ENCODE measurements at places on chromosomes 5 and 9.

GRCh38 chr5:3377176-3377575 is 218.5 kb upstream of the IRX1 start:
- DNase-seq: no peak

- no peak for DNase-seq
These were observed 26.4 kb upstream of the TYRP1 start for GRCh38 chr9:12666813-12667212.

DNA sequence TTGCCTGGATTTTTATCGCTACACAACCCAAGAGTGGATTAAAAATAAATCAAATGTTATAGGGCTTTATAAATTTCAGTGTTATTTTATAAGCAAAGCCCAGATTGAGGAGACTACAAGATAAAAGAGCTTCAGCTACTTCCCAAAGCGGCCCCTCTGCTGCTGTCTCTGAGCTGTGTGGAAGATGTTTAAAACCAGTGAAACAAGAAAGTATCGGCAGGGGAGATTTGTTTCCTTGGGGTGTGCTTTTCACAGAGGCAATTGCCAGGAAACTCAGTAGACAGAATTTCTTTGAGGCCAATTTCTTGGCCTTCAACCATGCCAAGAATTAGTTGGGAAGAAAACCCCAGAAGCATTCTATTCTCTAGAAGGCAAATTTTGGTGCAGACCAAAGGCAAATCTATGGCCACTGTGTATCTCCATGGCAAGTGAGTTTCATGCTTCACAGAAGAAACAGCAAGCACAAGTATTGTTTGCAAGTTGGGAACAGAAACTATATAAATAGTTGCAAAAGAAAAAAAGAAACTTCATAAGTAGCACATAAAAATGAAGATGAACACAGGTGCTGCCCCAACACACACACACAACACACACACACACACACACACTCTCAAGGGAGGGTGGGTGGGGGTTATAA is 197.2 kb downstream of the PARP8 start:
- no peak for DNase-seq

DNA sequence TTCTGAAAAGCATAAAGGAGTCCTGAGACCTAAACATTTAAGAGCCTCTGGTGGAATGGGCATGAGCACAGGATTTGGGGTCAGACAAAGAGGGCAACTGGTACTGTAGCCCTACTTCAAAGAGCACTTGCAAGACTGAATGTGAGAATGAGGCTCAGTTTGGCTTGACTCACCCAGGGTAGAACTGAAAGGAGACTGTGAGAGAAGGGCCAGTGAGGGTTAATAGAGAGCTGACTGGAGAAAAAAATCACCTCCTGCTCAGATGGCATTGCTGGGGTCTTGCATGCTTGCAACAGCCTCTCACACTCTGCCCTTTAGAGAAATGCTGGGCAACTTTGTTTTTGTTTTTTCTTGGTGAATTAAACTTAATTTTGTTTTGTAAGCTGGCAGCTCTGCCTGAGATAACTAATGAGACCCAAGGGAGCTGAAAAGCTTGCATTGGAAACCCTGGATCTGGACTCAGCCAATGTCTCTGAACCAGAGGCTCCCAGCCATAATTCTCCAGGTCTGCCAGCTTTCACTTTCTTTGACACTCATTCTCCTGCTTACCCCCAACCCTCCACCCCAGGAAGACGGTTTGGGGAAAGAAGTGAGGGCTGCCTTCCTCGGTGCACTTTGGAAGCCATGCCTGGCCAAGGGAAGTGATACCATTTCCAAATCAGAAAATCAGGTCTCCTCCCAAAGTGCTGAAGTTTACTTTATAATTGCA is 161.1 kb upstream of the PANK3 start:
- DNase-seq: no peak

DNA sequence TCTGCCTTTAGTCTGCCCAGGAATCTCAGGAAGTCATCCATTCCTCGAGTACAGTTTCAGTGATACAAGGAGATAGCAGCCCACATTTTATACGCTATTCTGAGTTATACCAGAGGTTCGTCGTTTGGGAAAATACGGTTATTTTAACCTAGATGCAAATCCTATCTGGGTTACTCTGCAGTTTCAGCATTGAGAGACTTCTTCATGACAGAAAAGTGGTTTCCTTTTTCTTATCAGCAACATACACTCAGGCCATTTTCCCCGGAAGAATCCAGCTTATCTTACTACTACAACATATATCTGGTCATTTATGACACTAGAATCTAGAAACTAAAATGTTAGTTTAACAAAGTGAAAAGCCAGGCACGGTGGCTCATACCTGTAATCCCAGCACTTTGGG is 83.4 kb upstream of the IQGAP2 start:
- DNase-seq: no peak

DNA sequence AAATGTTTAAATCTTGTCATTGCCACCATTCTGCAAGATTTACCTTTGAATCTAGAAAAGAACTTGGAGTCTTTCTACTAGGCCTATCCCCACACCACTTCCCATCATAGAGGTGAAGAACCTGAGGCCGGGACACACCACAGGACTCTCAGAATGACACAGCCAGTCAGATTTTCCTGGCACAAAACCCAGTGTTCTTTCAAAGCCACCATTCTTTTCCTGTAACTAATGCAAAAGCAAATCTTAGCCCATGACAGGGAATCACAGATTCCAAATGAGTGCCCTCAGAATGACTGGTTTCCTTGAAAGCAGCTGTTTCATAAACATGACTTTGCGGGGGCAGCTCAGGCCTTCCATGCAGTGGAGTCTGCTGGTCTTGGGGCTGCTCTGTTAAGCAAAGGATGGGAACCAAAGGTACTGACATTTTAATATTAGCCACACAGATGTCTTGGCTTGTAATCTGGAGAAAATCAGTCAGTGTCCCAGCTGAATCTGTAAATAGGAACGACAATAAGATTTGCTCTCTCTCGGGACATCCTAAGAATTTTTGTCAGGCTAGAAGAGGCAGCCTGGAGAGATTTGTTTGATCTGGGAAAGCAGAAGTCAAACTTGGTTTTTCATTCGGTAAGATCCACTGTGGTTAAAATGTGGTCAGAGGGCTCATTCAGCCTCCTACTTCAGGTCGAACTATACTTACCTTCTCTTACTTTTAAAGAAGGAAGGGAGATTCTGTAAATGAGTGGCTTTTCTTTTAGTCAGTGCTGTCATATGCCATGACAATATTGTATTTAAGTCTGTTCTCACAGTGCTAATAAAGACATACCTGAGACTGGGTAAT is 115.1 kb downstream of the PALM2AKAP2 start:
- DNase-seq: no peak

GRCh38 chr9:135037521-135038250 is 49.8 kb upstream of the OLFM1 start:
- no peak for DNase-seq

- DNase-seq: peak; percentile 87
These were observed 1.1 kb upstream of the NR3C1 start for GRCh38 chr5:143404416-143405062.

DNA sequence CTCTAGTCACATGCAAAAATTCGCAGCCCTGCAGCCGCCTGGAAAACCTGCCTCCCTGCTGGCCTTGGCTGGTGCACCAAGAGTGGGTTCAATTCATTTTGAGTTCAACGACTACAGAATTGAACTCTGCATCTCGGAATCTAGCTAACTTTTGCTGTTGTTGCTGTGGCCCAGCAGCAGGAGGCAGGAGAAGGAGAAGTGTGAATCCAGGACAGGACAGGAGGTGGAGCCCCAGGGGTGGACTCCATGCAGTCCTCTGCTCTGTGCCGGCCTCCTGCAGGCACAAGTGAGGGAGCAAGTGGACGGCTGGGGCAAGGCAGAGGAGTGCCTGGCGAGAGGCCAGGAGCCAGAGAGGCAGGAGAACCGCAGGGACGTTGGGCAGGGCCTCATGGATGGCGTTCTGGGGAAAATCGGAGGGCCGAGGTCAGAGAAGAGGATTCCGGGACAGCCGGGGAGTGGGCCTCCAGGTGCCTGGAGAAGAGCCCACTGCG is 214.2 kb downstream of the FANCC start:
- DNase-seq: no peak

DNA sequence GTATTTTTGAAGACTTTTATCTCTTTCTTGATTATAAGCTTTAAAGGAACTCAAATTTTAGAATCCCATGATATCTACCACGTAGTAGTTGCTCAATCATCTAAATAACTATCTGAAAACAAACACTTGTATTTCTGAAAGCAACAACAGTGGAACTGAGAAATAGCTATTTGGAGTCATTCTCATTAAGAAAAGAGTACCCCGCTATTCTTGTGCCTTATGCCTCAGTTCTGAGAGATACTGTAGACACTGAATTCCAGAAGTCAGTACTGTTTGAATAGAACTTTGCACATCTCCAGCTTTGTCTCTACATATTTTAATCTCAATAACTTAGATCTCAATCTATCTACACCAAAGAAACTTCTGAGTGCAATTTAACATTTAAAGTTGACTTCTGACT is 11.4 kb downstream of the CHD1 start:
- DNase-seq: no peak

DNA sequence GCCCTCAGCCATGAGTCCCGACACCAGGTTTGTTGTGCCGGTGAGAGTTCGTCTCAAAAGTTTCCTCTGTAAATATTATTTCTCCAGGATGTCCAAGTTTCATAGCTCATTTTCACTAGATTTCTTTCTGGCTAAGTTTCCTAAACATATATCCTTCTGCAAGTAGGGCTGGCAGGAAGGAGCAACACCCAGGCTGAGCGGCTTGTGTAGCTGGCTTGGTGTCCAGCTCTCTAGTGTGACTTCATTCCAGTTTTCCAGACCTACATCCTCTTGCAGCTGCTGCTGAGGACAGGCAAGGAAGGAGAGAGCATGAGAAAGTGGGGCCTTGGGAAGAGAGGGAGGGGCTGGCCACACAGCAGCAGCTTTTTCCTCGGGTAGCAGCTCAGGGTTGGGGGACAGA is 80.3 kb downstream of the FGF1 start:
- no peak for DNase-seq

DNA sequence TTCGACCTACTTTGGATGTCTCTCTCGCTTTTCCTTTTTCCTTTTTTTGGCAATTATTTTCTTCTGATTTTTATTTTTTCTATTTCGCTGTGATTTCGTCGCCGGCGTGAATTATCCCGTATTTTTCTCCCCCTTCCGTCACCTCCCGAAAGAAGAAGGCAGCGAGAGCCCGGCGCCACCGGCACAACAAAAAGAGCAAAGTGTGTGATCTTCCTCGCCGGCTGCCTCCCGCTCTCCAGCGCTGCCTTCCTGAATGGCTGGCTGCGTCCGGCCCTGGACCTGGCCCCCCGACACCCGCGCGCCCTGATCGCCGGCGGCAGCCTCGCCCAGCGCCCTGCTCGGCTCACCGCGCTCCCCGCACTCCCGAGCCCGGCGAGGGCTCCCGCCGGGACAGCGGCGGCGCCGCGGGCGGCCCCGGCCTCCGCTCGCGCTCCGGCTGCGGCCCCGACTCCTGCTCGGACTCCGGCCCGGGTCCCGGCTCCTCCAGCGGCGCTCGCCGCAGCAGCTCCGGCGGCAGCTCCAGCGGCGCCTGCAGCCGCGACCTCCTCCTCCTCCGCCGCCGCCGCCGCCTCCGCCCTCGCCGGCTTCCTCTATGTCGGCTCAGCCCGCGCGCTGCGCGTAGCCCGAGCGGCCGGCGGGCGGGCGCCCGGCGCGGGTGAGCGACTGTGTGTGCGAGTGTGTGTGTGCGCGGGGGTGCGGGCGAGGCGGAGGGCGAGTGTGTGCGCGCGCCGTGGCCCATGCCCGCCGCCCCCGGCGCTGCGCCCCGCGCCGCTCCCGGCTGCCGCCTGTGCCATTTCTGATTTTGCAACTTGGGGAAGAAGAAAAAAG is 960 bp downstream of the NR2F1 start:
- DNase-seq: peak; percentile 43

DNA sequence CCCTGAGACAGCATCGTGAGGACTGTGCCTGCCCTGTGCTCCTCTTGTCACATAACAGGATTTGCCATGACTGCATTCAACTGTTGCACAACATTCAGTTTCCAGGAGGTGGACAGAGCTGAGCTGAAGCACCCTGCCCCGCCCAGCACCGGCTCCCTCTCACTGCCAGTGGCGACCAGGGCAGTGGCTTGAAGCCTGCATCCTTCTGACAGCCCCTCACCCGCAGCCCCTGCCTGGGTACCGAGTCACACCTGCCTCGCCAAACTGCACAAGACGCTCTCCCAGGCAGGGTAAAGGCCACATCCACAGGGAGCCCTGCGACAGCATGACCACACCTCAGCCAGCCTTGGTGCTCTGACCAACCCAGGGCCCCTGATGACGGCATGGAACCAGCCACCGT is 59.9 kb upstream of the ZNF354A start:
- no peak for DNase-seq

DNA sequence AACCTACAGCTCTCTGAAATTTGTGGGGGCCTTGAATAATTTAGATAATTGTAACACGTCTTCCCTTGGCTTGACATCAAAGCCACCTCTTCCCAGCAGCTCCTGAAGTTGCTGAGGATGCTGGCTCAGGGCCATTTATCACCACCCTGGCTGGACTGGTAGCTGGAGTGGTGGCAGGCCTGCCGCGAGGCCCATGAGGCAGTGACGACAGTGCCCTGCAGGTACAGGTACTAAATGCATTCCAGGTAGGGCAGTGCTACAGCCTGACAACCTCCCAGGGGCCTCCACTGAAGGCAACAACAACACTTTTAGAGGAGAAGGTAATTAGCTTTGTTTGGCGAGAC is 270.2 kb upstream of the KLF4 start:
- no peak for DNase-seq

GRCh38 chr9:120528327-120528726 is 51.6 kb downstream of the CDK5RAP2 start:
- no peak for DNase-seq

- DNase-seq: no peak
These were observed 27.8 kb downstream of the RUSC2 start for GRCh38 chr9:35517552-35518224.

GRCh38 chr9:129876815-129877214 is 41.6 kb downstream of the USP20 start:
- no peak for DNase-seq

GRCh38 chr5:151070449-151070848 is 10.4 kb downstream of the TNIP1 start:
- DNase-seq: no peak

- DNase-seq: no peak
These were observed 5.4 kb downstream of the SLC35A4 start for GRCh38 chr5:140570058-140570457.

GRCh38 chr9:82612942-82613341 is 450.0 kb downstream of the RASEF start:
- no peak for DNase-seq

- DNase-seq: no peak
These were observed 30.7 kb downstream of the PPARGC1B start for GRCh38 chr5:149760854-149761187.

All from CD4-positive, alpha-beta T cell treated with Interleukin-17A for 4 hours (primary cell).